ENCODE measurements at places on chromosomes 12 and 14.

DNA sequence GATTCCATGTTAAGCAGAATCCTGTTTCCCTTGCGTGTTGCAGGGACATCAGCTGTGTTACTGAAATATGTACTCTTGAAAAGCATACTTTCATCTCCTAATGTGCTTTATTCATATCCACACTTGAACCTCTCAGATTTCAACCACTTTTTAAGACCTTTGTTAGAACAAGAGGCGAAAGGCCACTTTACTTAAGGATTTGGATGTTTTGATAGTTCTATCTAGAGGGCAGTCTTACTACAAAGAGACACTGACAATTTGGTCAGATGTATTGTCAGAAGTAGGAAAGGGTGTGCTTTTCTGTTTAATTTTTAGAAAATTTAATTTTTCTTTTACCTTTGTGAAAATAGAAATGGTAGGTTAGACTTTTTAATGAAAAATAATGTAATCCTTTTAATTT, 267.9 kb downstream of the TMTC2 start:
- DNase-seq = peak; percentile 7

DNA sequence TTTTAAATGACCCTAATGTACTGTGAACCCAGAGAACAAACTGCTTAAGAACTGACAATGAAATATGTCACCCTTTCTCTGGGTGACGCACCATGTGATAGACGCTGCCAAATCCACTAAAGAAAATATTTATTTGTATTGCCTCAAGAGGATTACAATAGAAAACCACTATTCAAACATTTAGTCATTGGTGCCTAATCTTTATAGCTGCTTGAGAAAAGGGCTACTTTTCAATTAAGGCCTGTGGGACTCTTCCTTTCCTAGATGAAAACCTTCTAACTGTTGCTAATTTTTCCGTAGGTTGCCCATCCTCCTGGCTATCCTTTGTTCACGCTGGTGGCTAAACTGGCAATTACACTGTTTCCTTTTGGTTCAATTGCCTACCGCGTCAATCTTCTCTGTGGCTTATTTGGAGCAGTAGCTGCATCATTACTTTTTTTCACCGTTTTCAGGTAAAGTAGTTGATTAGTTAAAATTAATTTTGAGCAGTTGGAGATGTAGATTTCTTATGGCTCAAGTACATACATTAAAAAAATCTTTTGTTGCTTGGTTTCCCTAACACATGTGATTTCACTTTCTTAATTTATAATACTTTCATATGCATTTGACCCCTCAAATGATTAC, 6.0 kb downstream of the TMEM260 start:
- DNase-seq = peak; percentile 77

DNA sequence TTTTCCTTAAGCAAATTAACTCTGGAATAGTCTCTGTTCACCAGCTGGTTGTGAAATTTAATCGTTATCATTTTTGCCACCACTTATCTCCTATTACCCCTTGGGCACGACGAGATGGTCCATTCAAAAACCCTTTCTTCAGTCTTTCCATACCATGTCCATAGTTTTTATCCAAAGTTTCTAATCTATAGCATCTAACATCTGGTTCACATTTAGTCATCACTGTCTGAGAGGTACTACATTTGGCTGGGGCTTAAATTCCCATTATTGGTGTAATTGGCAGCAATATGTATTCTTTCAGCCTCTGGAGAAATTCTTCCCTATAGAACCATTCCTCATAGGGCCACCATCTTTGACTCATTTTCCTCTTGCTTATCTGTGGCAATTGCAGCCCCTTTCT, 163.5 kb downstream of the CCER1 start:
- no peak for DNase-seq

- no peak for DNase-seq
Observed at GRCh38 chr12:62205346-62205745, 54.9 kb upstream of the USP15 start.

- peak; percentile 14 for DNase-seq
Observed at GRCh38 chr14:53411125-53411524, 258.0 kb upstream of the DDHD1 start.

- no peak for DNase-seq
Observed at GRCh38 chr12:13374793-13375192, 178.3 kb downstream of the EMP1 start.

GRCh38 chr14:22614240-22614799, 16.2 kb downstream of the ABHD4 start:
- DNase-seq = peak; percentile 89

DNA sequence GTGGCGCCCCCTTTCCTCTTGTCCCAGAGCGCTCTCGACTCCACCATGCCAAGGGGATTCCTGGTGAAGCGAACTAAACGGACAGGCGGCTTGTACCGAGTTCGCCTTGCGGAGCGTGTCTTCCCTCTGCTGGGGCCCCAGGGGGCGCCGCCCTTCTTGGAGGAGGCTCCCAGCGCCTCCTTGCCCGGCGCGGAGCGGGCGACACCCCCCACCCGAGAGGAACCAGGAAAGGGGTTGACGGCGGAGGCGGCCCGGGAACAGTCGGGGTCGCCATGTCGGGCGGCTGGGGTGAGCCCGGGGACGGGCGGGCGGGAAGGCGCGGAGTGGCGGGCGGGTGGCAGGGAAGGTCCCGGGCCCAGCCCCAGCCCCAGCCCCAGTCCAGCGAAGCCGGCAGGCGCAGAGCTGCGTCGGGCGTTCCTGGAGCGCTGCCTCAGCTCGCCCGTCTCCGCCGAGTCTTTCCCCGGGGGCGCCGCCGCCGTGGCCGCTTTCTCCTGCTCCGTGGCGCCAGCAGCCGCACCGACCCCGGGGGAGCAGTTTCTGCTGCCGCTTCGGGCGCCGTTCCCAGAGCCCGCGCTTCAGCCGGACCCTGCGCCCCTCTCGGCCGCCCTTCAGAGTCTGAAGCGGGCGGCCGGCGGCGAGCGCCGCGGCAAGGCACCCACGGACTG, 376 bp downstream of the INSM2 start:
- DNase-seq = peak; percentile 4

DNA sequence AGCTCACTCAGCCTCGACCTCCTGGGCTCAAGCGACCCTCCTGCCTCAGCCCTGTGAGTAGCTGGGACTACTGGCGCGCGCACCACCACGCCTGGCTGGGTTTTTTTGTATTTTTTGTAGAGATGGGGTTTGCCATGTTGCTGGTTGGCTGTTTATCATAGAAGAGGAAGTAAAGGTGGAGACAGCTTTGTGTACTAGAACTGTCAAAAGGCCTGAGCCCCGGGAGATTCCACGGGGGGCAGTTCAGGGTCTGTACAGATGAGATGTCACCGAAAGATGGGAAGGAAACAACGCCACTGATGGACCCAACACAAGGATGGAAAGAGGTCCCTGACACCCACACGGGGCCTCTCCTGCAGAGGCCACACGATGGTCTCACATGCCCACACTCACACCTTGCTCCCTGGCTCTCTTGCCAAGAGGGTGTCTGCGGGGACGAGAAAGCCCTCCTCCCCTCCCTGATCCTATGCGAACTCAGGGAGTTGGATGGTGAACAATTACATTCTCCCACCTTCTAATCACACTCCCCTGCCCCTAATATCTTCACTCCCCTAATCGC, 66.6 kb downstream of the KDM2B start:
- no peak for DNase-seq

- no peak for DNase-seq
Observed at GRCh38 chr12:41606468-41607445, 418.6 kb downstream of the PDZRN4 start.

DNA sequence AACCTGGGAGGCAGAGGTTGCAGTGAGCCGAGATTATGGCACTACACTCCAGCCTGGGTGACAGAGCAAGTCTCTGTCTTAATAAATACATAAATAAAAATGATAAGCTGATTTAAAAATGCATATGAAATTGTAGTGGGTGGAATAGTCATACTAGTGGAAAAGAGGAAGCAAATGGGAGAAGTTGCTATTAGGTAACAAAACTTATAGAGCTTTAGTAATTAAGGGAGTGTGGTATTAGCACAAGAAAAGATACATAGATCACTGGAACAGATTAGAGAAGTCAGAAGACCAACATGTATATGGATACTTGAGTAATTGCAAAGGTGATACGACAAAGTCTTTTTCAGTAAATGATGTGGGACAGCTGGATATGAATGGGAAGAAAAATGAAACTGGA, 26.5 kb downstream of the TECPR2 start:
- no peak for DNase-seq
